ENCODE measurements at places on chromosomes 7 and 10. TPM values are rescaled to one million over a fixed set of nuclear protein-coding genes. Genes with fewer than 3 reads are reported as not detected.
A peak's percentile ranks its signal among the peaks of the same experiment; 100 is the strongest.

GRCh38 chr10:124516181-124516580 is 54.6 kb downstream of the LHPP start:
- H3K27me3 ChIP-seq: no peaks in the 10 kb centered on the region
- H3K4me1 ChIP-seq: no peaks in the 10 kb centered on the region
- no peaks in the 10 kb centered on the region for H3K36me3 ChIP-seq
- no peak overlapping the region for H3K4me3 ChIP-seq
- no peak overlapping the region for H3K27ac ChIP-seq
- DNase-seq: no peak

DNA sequence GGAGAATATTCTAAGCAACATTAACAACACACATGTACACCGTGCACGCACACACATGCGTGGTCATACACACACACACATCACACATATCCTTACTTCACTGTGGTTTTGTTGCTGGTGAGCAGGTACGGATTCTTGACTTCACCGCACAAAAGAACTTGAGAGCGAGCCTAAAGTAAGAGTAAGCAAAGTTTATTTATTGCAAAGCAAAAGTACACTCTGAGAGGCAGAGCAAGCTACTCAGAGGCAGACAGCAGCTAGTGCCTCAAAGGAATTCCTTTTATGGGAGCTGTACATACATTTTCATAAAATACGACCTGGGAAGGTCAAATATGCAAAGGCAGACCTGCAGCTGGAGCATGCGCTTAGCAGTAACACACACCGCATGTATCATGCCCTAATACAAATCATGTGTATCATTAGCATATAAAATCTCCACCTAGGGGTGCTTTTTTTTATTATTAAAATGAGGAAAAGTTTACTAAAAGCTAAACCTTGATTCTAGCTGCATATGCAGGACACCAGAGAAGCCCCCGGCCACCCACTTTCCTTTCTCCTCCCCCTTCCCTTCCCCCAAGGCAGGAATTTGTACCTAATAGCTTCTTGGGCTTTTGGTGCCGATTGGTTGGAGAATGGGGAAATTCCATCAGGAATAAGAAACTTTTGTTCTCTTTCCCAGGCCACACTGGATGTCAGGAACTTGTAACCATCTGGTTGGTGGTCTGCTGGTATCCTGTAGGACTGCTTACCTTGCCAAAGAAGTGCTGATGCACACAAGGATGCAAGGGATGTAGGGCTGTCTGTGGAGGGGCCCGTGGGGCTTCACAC is 16.5 kb upstream of the GPR37 start:
- no peak overlapping the region for H3K27ac ChIP-seq
- no peaks in the 10 kb centered on the region for H3K4me1 ChIP-seq
- no peak for DNase-seq
- no peak overlapping the region for H3K4me3 ChIP-seq

DNA sequence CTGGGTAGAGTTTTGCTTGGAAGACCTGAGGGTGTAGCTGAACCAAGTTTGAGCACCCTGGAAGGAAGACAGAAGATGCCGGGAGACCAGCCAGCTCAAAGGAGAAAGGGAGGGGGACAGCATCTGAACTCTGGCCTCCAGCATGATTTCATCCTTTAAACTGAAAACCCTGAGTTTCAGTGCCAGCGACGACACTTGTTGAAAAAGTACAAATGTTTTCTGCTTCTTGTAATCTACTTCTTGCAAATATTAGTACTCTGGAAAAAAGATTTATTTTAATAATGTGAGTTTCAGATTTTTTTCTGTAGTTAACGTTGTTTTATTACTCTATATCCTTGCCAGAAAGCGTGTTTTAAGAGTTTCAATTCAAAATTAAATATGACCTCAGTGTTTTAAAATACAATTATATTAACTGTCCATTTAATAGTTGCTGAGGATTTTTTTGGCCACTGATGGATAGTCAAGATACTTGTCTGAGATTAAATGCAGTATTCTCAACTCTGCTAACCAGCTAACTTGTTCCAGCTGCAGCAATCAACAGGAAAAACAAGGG is 227.7 kb downstream of the MGMT start:
- no peak for DNase-seq
- no peaks in the 10 kb centered on the region for H3K36me3 ChIP-seq
- no peak overlapping the region for H3K27ac ChIP-seq
- no peak overlapping the region for H3K4me3 ChIP-seq
- no peaks in the 10 kb centered on the region for H3K27me3 ChIP-seq

DNA sequence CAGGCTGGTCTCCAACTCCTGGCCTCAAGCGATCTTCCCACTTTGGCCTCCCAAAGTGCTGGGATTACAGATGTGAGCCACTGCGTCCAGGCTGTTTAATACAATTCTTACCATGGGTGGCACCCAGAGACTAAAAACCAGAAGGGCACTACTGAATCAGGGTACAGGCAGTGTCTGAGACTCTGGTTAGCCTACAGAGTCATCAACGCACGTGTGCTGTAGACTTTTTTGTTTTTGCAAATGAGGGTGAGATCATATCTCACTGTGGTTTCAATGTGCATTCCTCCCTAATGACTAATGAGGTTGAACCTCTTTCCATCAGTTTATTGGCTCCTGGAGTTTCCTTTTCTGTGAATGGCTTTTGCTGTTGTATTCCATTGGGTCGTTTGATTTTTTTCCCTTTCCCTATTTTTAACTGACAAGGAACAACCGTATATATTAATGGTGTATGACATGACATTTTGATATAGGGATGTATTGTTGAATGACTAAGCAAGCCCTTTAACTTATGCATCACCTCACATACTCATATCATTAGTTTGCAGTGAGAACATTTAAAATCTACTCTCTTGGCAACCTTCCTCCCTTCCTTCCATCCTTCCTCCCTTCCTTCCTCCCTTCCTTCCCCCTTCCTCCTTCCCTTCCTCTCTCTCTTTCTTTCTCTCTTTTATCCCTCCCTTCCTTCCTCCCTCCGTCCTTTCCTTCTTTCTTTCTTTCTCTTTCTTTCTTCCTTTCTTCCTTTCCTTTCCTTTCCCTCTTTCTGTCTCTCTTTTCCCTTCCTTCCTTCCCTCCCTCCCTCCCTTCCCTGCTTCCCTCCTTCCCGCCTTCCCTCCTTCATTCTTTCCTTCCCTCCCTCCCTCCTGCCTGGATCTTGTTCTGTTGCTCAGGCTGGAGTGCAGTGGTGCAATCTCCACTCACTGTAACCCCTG is 9.3 kb upstream of the TMEM270 start:
- peak overlapping the region; percentile 31 for H3K27ac ChIP-seq
- H3K4me3 ChIP-seq: no peak overlapping the region
- H3K36me3 ChIP-seq: no peaks in the 10 kb centered on the region
- peaks cover 32% of the 10 kb centered on the region for H3K4me1 ChIP-seq
- DNase-seq: peak; percentile 27
- H3K27me3 ChIP-seq: peaks cover 26% of the 10 kb centered on the region

DNA sequence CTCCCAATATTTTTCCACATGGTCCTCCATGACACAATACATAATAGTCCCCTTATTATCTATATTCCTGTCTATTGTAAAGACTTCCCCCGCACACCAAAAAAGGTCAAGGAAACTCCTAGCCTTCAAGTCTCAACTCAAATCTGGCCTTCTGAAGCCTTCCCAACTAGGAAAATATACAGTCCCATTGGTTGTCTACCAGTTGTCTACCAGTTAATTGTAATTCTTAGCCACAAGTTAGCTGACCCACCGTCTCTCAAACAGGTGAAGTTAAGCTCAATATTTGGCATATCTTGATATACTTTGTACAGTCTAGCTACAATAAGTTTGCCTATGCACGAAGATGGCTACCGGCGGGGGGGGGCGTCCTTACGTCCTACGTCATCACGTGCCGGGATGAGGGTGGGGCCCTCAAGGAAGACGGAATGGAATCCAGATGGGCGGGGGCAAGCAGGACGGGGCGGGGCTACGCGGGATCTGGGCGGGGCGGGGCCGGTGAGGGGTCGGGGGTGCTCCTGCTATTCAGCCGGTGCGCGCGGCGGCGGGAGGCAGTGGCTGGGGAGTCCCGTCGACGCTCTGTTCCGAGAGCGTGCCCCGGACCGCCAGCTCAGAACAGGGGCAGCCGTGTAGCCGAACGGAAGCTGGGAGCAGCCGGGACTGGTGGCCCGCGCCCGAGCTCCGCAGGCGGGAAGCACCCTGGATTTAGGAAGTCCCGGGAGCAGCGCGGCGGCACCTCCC is at the start of gene AHR:
Gene AHR, plus strand, starts transcription at position 551 of the 738 bp plus-strand sequence. CDS start 613 bp downstream, outside the sequence.
- H3K36me3 ChIP-seq: peaks cover 17% of the 10 kb centered on the region
- H3K27me3 ChIP-seq: peaks cover 2% of the 10 kb centered on the region
- peak within 1 kb of the TSS; percentile 96 for H3K4me3 ChIP-seq
- DNase-seq: peak; percentile 67

GRCh38 chr7:2192831-2193534 is 39.8 kb downstream of the MAD1L1 start:
- DNase-seq: no peak
- H3K27ac ChIP-seq: no peak overlapping the region
- no peak overlapping the region for H3K4me3 ChIP-seq
- H3K36me3 ChIP-seq: peaks cover 54% of the 10 kb centered on the region
- no peaks in the 10 kb centered on the region for H3K4me1 ChIP-seq

DNA sequence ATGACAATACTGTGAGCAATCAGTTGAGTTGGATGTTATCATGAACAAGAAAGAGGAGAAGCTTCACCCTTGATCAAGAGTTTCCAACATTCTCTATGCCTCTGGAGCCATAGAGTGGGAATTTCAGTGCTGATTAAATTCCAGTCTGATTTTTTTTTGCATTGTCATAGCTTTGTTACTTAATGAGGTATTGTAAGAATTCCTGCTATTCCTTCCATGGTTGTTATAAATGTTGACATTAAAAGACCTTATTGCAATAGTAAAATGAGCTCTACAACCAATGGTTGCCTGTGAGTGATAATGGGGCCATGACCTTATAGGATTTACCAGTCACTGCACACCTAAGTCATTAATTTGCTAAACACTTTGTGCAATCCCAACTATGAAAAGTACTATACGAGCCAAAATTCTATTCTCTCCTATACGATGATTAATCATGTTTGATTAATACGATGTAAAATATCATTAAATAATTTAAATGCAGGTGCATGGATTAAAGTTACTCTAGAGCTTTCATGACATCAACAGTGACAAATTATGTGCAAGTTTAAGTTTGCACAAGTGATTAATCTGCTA is 353.2 kb upstream of the KLF6 start:
- H3K36me3 ChIP-seq: no peaks in the 10 kb centered on the region
- H3K4me1 ChIP-seq: peaks cover 22% of the 10 kb centered on the region
- H3K27me3 ChIP-seq: no peaks in the 10 kb centered on the region
- no peak overlapping the region for H3K27ac ChIP-seq
- H3K4me3 ChIP-seq: no peak overlapping the region

DNA sequence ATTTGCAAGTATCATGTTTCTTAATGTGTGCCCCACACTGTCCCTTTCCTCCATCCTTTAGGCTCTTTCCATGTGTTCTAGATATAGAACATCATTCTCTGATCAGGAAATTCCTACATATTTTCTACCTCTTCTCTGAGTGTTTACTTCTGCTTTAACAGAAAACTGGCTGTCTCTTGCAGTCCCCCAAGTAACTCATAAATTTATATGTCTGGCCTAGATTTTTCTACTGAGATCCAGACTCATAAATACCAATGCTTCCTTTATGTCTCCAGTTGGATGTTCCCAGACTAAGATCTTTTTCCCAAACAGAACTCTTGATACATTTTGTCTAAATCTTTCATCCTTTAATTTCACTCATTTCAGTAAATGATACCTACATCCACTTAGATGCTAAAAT is 181.8 kb downstream of the CDK14 start:
- no peaks in the 10 kb centered on the region for H3K36me3 ChIP-seq
- H3K4me3 ChIP-seq: no peak overlapping the region
- no peaks in the 10 kb centered on the region for H3K4me1 ChIP-seq
- no peaks in the 10 kb centered on the region for H3K27me3 ChIP-seq
- no peak for DNase-seq

GRID2IP gene
- total RNA-seq: 0.18 TPM

DNA sequence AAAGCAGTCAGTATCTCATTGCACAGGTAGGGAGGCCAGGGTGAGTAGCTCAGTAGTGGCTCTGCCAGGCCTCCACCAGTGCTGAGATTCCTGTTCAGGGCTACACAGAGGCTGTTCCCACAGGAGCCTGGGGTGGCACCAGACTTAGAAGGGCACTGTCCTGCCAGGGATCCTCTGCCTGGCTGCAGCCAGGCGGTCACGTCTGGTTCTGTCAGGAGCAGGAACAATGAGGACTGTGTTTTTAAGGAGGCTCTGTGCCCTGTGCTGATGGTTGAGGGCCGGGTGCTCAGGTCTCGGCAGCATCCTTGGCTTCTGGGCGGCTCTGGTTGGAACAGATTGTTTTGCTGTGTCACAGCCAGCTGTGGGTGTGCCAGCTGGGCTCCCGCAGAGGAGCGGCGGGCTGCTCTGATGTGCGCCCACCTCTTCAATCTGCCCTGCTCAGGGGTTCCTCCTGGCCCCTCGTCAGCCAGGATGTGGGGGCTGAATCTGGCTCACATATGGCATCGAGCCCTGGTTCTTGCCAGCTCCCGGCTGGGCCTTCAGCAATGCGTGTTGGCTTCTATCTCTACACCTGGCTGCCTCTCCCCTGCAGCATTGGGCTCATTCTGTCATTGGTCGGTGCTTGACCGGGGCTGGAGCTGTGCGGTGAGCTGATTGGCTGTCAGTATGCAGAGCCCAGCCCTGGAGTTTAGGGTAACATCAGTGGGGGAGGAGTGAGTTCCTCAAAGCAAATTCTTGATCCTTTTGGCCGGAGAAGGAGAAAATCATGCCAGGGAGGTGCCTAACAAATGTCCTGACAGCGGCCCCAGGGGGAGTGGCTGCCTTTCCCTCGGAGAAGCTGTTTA is 41.2 kb downstream of the TACR2 start:
- H3K4me1 ChIP-seq: peaks cover 1% of the 10 kb centered on the region
- DNase-seq: no peak
- no peaks in the 10 kb centered on the region for H3K27me3 ChIP-seq
- H3K4me3 ChIP-seq: no peak overlapping the region

DNA sequence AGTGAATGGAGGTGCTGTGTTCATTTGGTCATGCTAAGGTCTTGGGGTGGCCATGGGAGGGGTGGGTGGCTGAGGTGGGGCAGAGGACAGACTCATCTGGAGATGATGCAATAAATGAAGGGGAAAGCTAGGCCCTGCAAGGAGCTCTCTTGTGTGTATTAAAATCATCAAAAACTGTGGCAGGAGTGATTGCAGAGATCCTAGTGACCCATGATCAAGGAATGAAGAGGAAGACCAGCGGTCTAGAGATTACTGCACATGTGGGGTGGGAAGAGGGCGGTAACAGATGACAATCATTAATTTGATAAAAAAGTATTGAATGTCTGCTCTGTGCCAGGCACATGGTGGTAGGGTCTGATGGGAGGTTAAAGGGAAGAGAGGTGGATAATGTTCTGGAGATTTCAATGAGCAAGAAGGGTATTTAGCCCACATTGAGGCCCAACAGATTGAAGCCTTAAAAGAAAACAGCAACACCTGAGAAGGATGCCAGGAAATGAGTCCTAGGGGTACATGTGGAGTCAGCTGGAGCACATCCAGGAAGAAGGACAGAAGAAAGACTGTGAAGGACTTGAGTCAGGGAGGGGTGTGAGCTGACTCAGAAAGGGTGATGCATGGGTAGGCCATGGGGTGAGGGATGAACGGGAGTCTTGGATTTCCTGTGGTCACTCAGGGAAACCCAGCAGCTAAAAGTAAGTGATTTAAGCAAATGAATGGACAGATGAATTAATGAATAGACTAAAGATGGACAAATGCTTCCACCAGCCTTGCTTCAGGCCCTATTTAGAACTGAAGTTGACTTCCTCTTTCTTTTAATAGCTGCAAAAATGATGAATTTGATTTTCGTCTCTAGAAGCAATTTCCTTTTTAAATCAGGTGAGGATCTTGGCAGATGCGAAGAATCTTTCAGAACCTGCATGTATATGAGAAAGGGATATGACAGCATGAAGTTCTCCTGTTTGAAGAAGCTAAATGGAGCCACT is 83.1 kb upstream of the IGFBP3 start:
- no peak for DNase-seq
- H3K27ac ChIP-seq: no peak overlapping the region
- no peaks in the 10 kb centered on the region for H3K27me3 ChIP-seq
- H3K4me1 ChIP-seq: no peaks in the 10 kb centered on the region

GNAT3 gene
- not detected for total RNA-seq

All from activated T-helper 2 cell treated with anti-CD3 and anti-CD28 coated beads, Interferon-gamma antibody, Interleukin-2, Interleukin-4, amounts not matched to agents 10 μg/mL and 5 μg/mL and 100 μg/mL, durations not matched to agents 14 hours and 24 hours and 36 hours (primary cell).